Activated CD4-positive, CD25-positive, alpha-beta regulatory T cell treated with anti-CD3 and anti-CD28 coated beads, Interleukin-2, amount 50 U/mL, for 16 hours (primary cell): ENCODE measurements at places on chromosomes 7 and 10.

GRCh38 chr7:20834656-20835055, 48.0 kb upstream of the SP8 start:
- no peak for DNase-seq

DNA sequence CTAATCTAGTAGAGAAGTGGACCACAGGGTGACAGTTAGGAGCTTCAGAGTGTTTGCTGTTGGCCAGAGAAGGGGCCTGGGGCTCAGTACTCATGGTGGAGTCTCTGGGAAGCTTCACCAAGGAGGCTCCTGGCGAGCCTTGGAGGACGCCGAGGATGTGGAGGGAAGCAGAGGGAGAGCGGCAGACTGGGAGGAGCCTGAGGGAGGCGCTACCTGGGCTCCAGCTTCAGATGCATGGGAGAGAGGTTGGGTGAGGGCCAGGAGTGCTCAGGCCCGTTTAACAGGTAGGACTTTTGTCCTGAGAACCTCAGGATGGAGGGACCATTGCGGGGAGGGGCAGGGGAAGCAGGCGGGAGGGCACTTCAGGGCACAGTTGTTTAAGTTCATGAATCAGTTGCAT, 24.2 kb downstream of the DOCK1 start:
- DNase-seq: no peak

- no peak for DNase-seq
These were observed 131.4 kb downstream of the VIPR2 start for GRCh38 chr7:159013181-159013690.

DNA sequence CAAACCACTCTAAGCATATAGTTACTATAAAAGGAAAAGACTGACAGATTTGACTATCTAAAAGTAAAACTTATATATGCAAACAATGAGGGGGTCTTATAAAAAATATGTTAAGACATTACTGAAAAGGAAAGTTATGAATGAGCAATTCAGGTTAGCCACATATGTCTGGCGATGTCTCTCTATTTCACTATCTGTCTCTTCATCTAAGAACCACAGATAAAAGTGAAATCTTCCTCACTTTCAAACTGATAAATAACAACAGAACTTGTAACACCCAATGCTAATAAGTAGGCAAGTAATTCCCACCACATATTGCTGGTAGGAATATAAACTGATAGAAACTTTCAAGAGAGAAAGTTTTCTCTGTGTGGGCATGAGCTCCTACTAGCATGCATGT, 138.2 kb downstream of the CHCHD3 start:
- no peak for DNase-seq

- DNase-seq: no peak
These were observed 34.3 kb downstream of the TPST1 start for GRCh38 chr7:66239467-66239856.

GRCh38 chr7:5704534-5704922, 76.9 kb downstream of the RNF216 start:
- DNase-seq: peak; percentile 59

GRCh38 chr10:122703483-122704448, 4.1 kb upstream of the C10orf120 start:
- DNase-seq: no peak

- DNase-seq: no peak
These were observed 55.5 kb upstream of the CALD1 start for GRCh38 chr7:134723892-134724291.

DNA sequence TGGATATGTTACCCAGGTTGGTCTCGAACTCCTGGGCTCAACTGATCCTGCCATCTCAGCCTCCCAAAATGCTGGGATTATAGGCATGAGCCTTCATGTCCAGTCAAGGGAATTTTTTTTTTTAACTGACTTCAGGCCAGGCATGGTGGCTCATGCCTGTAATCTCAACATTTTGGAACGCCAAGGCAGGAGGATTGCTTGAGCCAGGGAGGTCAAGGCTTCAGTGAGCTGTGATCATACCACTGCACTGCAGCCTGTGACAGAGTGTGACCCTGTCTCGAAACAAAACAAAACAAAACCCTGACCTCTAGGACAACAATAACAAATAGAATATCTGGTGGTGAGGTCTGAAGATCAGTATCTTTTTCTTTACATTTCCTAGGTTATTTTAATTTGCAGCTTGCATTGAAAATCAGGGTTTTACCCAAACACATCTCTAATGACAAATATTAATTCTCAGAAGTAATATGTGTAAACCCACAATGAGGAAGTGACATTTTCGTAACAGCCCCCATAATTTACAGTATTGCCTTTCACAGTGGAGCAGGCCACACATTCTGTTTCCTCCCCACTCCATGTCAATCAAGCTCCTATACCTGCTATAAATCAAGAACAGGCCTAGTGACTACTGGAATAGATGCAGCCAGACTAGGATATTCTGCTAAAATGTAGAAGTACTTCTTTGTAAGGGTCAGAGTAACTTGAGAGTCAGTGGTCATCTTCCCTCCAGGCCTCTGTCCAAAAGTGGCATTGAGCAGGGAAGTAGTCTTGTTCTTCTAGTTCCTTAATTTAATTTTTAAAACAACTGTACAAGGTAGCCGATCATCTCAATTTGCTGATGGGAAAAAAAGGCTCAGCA, 43.3 kb upstream of the ECHDC3 start:
- DNase-seq: no peak

DNA sequence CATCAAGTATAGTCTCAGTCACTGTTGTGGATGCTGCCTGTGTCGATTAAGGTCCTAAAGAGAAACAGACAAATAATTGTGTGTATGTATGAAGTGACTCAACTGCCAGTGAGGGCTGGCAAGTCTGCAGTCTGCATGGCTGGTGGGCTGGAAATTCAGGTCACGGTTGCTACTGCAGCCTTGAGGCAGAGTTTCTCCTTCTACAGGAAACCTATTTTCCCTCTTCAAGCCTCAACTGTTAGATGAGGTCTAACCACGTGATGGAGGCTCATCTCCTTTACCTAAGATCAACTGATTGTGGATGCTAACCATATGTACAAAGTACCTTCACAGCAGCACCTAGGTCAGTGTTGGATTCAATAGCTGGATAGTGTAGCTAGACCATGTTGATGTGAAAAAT, 29.9 kb downstream of the MBL2 start:
- no peak for DNase-seq

DNA sequence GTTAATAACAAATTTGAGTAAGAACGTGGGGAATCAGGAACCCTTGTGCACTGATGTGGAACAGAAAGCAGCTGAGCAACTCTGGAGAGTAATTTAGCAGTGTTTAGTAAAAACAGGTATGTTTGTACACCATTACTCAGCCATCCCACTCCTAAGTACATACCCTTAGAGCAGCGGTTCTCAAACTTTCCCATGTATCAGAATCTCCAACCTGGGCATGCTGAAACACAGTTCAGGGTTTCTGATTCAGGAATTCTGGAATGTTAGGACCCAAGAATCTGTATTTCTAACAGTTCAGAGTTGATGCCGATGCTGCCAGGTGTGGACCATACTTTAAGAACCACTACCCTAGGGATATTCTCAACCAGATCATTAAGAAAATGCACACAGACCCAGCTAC, 5.1 kb downstream of the SGMS1 start:
- DNase-seq: no peak

DNA sequence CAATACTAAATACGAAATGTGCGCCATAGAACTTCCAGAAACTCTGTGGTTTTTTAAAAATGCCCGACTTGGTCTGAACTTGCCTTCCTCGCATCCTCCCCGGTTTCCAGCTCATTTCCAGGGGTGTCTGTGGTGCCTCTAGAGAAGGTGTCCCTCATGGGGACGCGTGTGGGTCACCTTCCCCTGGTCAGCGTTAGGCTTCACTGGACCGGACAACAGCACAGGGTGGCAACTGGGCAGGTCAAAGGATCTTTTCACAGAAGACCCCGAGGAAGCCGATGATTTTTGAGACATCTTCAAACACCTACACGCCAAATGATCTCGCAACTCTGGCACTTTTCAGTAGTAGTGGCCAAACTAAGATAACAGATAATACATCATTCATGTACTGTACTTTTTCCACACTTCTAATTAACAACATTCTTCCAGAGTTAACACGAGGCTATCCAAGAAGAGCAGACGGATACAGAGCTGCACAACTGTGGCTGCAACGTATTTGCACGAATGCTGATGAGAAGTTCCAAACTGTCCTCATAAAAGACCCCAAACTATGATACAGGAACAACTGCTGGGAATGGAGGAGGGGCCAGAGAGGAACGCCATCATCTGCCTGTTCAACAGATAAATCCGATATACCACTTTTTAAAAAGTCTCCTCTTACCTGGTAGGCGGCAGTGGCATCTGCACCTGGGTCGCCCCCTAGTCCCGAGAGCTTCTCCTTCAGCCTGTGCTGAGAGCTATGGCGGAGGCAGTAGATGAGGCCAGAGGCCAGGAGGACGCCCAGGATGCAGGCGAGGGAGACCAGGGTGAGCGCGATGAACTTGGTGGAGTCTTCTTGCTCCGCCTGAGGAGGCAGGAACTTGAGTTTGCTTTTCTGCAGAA, 345.5 kb downstream of the DNAJB6 start:
- DNase-seq: no peak
